Fibroblast of lung (primary cell): ENCODE measurements at places on chromosomes 7 and 10.

- H3K27me3 ChIP-seq: no peaks in the 10 kb centered on the region
- H3K27ac ChIP-seq: no peak overlapping the region
- no peaks in the 10 kb centered on the region for H3K36me3 ChIP-seq
- no peaks in the 10 kb centered on the region for H3K4me1 ChIP-seq
- no peak for DNase-seq
- no peak overlapping the region for H3K4me3 ChIP-seq
Observed at GRCh38 chr7:131482800-131483199, 73.6 kb downstream of the PODXL start.

DNA sequence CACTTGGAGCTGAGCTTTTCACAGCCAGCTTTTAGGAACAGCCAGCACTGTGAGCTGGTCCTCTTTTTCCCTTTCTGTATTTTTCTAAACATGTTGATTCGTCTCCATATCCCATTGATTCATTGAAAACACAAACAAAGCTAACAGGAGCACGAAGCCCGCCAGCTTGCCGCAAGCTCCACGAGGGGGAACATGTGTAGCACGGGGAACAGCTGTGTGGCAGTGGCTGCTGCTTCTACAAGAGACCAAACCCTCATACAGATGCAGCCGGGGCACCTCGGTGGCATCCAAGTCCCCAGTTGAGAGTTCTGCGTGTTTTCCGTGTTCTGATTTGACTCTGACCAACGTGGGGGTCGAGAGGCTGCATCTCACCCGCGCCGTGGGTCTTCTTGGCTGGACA is 80.8 kb upstream of the SH2B2 start:
- H3K27ac ChIP-seq: no peak overlapping the region
- H3K4me1 ChIP-seq: no peaks in the 10 kb centered on the region
- H3K36me3 ChIP-seq: peaks cover 7% of the 10 kb centered on the region
- H3K4me3 ChIP-seq: no peak overlapping the region
- H3K27me3 ChIP-seq: no peaks in the 10 kb centered on the region

DNA sequence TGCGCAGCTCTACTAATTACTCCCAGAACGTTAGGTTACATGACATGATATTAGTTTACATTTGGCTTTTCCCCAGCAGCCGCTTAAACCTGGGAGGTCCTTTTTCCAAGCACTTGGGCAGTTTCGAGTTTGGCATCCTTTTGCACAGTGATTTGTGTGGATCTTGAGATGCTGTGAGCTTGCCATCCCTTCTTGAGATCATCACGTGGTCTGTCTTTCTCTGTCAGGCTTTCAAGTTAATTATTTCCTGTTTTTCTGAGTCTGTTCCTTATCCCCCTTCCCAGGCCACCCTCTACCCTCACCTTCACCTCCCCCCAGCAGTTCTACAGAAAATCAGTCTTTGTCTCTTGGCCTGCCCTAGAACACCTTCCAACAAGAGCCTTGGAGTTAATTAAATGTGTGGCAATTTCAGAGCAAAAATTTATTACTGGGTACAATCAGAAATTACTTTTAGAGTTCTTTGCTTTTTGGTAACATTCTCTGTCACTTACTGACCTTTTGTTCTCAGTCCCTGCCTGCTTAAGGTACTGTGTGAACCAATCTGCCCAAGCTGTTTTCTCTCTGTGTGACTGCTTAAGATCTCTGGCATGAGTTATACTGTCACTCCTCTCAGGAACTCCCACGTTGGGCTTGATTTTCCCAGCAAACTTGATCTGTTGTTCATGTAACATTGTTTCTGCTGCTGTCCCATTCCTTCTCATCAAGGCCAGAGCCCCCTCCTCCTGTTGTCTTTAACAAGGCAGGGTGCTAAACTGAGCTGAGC is 3.1 kb upstream of the SLF2 start:
- no peaks in the 10 kb centered on the region for H3K27me3 ChIP-seq
- H3K4me3 ChIP-seq: no peak overlapping the region
- no peaks in the 10 kb centered on the region for H3K4me1 ChIP-seq
- H3K36me3 ChIP-seq: no peaks in the 10 kb centered on the region

- no peak for DNase-seq
- no peaks in the 10 kb centered on the region for H3K27me3 ChIP-seq
- no peak overlapping the region for H3K4me3 ChIP-seq
- H3K27ac ChIP-seq: no peak overlapping the region
- H3K4me1 ChIP-seq: no peaks in the 10 kb centered on the region
- H3K36me3 ChIP-seq: no peaks in the 10 kb centered on the region
Observed at GRCh38 chr7:159240962-159241361, 96.3 kb upstream of the VIPR2 start.
